ENCODE measurements at places on chromosomes 4 and X.

- DNase-seq = no peak
These were observed 30.9 kb upstream of the GLRA3 start for GRCh38 chr4:174859904-174860303.

DNA sequence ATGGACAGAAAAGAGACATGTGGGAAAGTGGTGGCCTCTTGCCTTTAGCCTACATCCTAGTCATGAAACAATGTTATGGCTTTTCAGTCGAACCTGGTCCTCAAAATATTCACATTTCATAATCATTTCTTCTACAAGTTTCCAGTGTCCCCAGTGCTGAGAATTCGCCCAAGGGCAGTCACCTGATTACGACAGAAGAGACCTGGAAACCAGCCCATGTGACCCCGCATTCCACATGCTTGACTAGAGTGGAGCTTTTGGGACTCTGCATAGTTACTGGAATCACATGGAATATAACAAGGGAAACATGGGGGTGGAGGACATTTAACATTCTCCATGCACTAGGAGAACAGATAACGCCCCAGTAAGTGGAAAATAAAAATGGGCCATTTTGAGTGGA, 100.1 kb downstream of the PPARGC1A start:
- DNase-seq = no peak

GRCh38 chrX:8043121-8043520, 115.9 kb upstream of the PNPLA4 start:
- no peak for DNase-seq

DNA sequence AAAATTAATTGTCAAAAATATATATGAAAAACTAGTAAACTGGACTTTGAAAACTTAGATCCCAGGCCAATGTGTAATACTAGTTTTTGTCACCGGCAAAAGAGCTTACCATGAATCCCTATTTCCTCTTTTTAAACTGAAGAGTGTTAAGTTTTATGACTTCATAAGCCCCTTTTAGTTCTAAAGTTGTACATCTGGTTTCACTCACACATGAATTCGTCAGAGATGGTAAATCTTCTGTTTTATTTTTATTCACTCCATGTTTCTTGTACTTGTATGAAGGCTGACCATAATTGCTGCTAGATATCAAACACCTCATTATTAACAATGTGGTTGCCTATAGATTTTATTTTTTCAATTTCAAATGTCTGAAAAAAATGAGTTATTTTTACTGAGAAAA, 827.9 kb downstream of the PCDH7 start:
- DNase-seq = no peak

- no peak for DNase-seq
These were observed 951.5 kb upstream of the SLIT2 start for GRCh38 chr4:19300213-19300612.

GRCh38 chrX:37371578-37371991, 22.4 kb downstream of the PRRG1 start:
- no peak for DNase-seq

DNA sequence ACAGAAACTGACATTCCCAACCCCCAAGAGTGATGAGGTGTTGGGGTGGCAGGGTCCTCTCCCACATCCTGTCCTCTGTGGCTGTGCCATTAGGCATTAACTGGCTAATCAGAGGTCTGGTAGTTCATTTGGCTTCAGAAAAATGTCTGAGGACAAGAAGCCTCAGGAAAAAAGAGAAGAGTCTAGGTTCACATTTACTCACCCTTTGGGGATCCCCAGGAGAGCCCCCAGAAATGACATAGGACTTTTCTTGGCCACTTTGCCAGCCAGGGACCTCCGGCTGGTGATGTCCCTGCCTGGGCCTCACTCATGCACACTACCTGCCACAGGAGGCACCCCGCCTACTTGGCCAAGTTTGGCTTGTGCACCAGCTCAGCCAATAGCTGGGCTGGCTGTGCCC, 173.0 kb downstream of the RBM46 start:
- no peak for DNase-seq

GRCh38 chrX:44343412-44344141, at the start of gene EFHC2:
TSS of gene EFHC2 (minus strand) at chrX:44343672. CDS start at chrX:44343588, 84 bp downstream.
- peak; percentile 10 for DNase-seq

DNA sequence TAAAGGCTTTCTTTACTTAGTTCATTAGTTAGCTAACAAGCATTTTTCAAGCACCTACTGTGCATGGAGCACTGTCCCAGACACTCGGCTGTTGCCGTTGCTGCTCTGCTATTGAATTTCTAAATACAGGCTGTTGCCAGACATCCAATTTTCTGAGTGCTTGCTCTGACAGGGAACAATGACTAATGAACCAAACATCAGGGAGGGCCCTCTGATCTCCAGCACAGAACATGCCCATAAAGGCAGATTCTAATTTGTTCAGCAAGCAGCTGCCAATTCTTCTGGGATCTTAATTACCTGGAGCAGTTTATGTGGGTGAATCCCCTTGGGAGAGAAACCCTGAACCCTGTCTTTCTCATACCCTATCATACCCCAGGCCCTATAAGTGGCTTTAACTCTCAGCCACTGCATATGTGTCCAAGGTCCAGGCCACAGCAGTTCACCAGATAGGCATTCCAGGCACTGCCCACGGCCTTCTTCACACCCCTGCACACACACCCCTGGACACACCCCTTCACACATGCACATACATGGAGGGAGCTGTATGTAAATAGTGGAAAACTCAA, 27.9 kb downstream of the TSC22D3 start:
- no peak for DNase-seq

DNA sequence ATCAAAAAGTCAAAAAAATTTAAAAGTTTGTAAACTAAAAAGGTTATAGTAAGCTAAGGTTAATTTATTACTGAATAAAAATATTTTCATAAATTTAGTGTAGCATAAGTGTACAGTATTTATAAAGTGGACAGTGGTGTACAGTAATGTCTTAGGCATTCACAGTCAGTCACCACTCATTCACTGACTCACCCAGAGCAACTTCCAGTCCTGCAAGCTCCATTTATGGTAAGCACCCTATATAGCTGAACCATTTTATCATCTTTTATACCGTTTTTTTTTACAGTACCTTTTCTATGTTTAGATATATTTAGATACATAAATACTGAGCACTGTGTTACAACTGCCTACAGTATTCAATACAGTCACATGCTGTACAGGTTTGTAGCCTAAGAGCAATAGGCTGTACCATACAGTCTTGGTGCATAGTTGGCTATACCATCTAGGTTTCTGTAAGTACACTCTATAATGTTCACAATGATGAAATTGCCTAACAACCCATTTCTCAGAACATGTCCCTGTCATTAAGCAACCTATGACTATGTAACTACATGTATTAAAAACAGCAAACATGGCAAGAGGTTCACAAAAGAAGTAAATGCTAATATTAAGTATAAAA, 18.6 kb downstream of the ACSL4 start:
- DNase-seq = no peak

- DNase-seq = no peak
These were observed 33.0 kb downstream of the PLAC1 start for GRCh38 chrX:134625315-134625718.

- no peak for DNase-seq
These were observed 95.4 kb upstream of the ENPP6 start for GRCh38 chr4:184313058-184313581.

GRCh38 chr4:47118192-47118929, 87.0 kb downstream of the GABRB1 start:
- no peak for DNase-seq

DNA sequence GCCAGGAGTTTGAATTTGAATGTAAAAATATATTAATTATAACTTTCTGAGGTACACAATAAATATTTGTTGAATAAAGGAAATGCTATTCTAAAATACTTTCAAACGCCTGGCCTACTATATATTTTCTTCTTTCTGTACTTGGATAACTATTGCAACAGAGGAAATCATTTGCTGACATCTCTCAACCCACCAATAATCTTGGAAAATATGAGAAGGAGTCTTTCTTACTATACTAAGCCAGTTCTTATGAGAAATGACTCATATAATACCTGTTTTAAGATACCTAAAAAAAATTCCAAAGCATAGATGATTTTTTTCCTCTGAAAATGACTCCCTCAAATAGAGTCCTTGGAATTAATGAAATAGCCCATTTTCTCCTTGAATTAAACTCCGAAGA, 64.1 kb downstream of the CAMK2D start:
- no peak for DNase-seq

Measured in stimulated activated CD8-positive, alpha-beta memory T cell treated with anti-CD3 and anti-CD28 coated beads, Interleukin-15, amount 100 ng/mL, for 48 hours (primary cell).